ENCODE measurements at places on chromosomes 4 and X.
A peak's percentile ranks its signal among the peaks of the same experiment; 100 is the strongest.

GRCh38 chrX:38172596-38172995 is 48.1 kb downstream of the SRPX start:
- DNase-seq, result no peak

DNA sequence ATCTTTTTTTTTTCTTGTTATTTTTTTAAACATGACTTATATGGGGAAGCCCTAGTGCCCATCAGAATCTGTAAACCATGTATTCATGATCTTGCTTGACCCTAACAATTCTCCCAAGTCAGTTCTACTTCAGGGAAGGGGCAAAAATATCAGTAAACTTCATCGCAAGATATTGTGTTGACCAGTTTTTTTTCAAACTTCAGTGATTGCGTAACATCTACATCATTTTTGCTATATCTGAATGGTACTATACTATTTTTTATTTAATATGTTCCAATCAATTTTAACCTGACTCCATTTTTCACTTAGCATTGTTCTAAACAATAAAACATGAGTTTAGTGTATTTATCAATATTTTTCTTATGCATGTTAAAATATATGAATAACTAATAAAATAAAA is 221.2 kb downstream of the NKX6-1 start:
- no peak for DNase-seq

DNA sequence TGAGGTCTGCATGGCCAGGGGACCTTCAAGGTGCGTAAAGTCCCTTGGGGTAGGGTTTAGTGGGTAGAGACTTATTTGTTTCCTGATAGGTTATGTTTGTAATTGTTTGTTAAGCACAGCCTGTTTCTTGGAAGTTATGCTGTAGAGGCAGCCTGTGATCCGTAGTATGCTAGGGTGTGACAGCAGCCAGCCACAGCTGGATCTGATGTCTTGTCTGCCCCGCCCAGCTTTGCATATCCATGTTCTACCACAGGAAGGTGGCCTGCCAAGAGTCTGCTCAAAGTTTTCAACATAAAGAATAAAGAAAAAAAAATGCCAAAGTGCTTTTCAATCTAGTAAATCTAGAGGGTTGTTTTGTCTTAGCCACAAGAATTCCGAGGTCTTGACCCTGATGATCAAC is 19.1 kb upstream of the PRRG3 start:
- no peak for DNase-seq

DNA sequence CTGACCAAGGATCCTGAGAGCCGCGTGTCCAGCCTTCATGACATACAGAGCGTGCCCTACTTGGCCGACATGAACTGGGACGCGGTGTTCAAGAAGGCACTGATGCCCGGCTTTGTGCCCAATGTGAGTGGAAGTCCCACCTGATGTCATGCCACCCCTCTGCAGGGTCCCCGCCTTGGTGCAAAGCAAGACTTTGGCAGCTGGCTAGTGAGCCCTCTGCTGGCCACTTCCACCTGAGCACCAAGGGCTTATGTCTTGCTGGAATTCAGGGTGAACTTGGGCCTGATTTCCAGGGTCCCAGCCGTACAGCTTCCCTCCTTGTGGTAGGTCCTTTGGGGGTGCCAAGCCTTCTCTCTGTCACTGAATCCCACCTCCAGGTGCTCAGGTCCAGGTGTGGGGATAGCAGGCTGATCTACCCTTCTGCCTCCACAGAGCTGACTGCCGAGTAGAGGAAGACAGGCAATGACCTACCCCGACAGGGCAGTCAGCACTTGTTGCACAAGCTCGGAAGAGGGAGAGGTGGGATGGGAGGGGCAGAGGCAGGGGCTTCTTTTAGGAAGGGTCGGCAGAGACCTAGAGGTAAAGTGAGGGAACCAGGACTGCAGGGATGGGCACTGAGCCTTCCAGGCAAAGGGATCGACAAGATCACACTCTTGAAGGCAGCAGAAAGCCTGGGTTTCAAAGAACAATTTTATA is 248.1 kb downstream of the EVC2 start:
- peak; percentile 4 for DNase-seq

- no peak for DNase-seq
Measured at GRCh38 chr4:86156531-86156930, 203.3 kb downstream of the MAPK10 start.

- DNase-seq, result no peak
Measured at GRCh38 chr4:166121897-166122296, 248.9 kb downstream of the TLL1 start.

- DNase-seq, result no peak
Measured at GRCh38 chr4:66640233-66640990, 904.9 kb downstream of the CENPC start.

DNA sequence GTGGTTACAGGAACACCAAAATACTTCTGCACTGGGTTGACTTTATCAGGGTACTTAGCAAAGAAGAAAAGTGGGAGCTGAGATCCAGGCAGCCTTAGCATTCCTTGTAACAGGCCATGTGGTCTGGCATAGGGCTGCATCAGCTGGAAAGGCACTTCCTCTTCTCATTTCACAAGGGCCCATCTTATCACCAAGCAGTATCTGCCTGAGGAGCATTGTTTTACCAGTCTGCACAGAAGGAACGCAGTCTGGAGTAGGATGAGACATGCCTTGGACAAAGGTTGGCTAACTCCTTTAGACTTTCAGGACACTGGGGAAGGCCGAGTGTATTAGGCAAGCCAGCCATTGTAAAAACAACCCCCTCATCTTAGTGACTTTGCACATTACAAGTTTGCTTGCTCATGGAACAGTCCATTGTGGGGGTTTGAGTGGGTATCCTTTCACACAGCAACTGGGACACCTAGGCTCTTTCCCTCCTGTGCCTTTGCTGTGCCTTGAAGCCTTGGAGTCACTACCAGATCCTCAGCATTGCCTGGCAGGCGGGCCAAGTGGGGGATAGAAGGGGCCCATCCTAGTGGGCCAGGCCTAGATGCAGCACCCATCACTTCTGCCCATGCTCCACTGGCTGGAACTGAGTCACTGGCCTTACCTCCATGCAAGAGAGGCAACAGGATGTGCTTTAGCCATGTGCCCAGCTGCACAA is 4.6 kb downstream of the SUV39H1 start:
- no peak for DNase-seq

GRCh38 chrX:64758047-64758446 is 218.2 kb downstream of the ZC4H2 start:
- no peak for DNase-seq

GRCh38 chrX:146127617-146128016 is 310.0 kb downstream of the SLITRK2 start:
- DNase-seq, result no peak

DNA sequence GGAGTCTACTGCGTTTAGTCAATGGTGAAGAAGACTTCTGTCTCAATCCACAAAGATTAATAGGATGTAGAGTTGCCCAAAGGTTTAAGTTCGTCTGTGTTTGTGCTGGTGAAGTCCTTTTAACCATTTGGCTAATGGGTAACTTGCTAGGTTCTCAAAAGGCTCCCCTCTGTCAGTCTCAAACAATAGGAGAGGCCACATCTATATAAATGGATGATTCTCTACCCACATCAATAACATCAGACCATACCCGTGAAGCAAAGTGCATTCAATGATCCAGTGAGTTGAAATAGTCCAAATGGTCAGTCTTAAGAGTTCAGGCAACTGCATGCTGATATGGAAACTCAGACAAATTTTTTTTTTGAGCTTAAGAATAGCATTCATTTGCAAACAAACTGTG is 28.1 kb downstream of the RS1 start:
- no peak for DNase-seq

GRCh38 chr4:141348573-141348972 is 127.9 kb downstream of the ZNF330 start:
- DNase-seq, result no peak

GRCh38 chr4:182711211-182711610 is 206.0 kb downstream of the DCTD start:
- no peak for DNase-seq

DNA sequence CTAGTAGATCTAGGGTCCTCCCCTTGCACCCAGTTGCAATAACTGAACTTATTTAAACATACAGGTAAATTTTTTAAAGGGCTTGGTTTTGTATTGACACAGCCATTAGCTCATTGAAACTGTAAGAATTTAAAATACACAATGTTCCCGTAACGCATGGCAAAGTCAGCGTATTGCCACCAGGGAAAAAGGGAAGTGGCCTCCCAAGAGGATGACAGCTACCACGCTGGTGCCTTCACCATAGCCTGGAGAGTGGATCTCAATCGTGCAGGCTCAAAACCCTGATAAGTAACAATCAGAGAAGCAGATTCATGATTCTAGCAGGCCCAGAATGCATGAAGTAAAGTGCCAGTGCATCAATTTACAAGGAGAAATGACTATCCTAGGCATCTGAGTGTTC is 49.4 kb upstream of the RELL1 start:
- no peak for DNase-seq

- DNase-seq, result no peak
Measured at GRCh38 chr4:11344916-11345315, 83.8 kb downstream of the HS3ST1 start.

DNA sequence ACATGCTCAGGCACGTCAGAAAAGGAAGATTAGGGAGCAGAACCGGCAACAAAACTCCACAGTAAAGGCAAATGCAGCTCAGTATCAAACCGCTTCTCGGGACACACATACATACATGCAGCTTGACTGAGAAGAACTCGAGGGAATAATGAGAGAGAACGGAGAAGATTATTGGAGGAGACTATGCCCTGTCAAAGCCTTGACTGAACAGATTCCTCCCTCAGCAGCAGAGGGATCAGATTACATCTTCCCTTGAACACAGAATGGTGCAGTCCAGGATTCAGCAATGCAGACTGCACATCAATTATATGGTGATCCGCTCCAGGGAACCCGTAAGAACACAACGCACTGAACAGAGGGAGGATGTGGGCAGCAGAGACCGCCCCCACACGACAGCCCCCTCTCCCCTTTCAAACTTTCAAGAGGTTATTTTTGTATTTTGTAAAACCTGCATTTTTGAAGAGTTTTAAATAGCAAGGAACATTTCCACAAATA is 183.2 kb downstream of the FBXW7 start:
- no peak for DNase-seq

- DNase-seq, result peak; percentile 64
Measured at GRCh38 chr4:54668014-54668611, 10.4 kb downstream of the KIT start.

DNA sequence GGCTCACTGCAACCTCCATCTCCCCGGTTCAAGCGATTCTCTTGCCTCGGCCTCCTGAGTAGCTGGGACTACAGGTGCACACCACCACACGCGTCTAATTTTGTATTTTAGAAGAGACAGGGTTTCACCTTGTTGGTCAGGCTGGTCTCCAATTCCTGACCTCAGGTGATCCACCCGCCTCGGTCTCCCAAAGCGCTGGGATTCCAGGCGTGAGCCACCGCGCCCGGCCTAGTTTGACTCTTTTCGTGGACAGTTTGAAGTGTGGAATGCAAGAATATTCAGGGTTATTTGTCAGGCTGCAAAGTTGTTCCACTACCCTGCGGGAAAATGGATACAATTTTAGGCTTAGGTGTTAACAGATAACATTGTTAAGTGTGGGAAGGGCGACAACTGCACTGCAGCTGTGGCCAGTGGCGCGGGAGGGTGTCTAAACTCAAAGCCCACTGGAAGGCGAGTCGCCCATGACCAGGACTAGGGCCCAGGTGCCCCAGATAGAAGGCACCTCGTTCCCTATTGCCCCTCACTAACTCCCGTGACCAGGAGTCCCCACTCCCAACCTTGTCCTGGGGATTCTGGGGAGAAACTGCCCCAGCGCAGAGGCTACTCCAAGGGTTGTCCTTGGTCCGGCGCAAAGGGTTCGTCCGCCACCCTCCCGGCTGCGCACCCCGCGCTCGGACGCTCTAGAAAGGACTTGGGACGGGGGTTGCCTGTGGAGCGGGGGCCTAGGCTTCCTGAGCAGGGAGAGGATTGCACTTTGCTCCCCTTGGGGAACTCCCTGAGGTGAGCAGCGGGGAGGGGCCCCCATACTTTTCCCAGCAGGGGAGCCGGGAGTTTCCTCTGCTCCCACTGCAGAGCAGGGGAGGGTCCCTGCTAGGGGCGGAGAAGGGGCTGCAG is 1.1 kb upstream of the CD99 start:
- DNase-seq, result no peak

- DNase-seq, result no peak
Measured at GRCh38 chr4:62627671-62628070, 1427.5 kb downstream of the ADGRL3 start.

DNA sequence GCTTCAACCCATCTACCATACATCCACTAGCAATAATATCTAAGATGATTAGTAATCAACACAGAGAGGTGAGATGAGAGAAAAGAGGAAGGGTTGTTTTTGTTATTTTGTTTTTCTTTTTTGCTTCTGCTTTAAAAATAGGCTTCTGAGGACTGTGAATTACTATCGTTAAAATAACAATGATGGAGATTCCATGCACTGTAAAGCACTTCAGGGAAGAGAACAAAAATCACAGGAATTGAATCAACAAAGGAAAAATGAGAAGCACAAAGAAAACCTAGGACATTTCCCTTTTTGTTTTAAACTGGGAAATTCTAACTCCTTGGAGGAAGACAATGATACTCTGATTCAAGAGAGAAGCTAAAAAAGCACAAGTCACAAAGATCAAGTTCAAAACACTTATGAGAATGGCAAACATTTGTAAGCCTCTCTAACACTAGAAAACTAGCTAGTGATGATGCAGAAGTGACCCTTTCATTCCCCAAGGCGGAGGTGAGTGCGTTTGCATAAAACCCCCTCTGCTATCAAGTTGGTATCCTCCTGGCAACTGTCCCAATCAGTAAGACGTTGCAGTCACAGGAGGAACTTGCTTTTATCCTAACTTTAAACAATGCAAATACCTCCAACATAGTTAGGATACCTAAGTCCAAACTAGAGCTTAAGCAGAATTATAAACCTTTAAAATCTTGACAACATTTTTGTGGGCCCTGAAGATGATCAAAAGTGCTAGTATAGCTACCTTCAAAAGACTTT is 308.5 kb downstream of the CAMK2D start:
- DNase-seq, result no peak

GRCh38 chrX:73852022-73852421 is 289.0 kb downstream of the CHIC1 start:
- no peak for DNase-seq

- DNase-seq, result no peak
Measured at GRCh38 chr4:181604546-181604945, 638.7 kb upstream of the TENM3 start.

DNA sequence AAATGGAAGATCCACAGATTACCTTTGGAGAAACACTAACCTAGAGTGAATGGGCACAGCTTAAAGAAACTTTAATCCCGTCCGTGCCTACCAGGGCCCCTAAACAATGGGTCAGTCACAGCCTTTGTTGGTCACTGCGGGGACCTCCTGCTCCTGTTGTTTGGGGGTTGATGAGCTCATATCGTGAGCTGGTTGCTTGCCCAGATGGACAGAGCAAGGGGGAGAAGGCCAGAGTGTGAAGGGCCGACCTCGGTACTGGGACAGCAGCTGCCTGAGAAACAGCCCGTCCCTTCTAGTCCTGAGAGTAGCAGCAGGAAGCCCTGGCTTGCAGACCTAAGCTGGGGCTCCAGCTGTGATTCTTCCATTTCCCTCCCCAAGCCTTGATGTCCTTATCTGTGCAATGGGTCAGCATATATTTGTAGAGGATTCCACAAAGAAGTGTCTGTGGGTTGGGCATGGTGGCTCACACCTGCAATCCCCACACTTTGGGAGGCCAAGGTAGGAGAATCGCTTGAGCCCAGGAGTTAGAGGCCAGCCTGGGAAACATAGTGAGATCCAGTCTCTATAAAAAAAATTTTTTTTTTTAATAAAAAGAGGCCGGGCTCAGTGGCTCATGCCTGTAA is 69.6 kb upstream of the SLC34A2 start:
- no peak for DNase-seq
